ENCODE measurements at places on chromosomes 12 and 14. TPM values are rescaled to one million over a fixed set of nuclear protein-coding genes. Genes with fewer than 3 reads are reported as not detected.

- no peak for DNase-seq
Measured at GRCh38 chr12:3105690-3106479, 28.7 kb downstream of the TSPAN9 start.

GRCh38 chr14:64773046-64773445 is 68.8 kb downstream of the PLEKHG3 start:
- no peak for DNase-seq

GRCh38 chr14:74863274-74863673 is 12.7 kb downstream of the PROX2 start:
- DNase-seq, result no peak

MAP3K9 gene
- total RNA-seq, result 8.9 TPM
